Common myeloid progenitor, CD34-positive (primary cell): ENCODE measurements at places on chromosomes 16 and 17.

- DNase-seq, result no peak
These were observed 1.1 kb downstream of the TCAP start for GRCh38 chr17:39666231-39666600.

DNA sequence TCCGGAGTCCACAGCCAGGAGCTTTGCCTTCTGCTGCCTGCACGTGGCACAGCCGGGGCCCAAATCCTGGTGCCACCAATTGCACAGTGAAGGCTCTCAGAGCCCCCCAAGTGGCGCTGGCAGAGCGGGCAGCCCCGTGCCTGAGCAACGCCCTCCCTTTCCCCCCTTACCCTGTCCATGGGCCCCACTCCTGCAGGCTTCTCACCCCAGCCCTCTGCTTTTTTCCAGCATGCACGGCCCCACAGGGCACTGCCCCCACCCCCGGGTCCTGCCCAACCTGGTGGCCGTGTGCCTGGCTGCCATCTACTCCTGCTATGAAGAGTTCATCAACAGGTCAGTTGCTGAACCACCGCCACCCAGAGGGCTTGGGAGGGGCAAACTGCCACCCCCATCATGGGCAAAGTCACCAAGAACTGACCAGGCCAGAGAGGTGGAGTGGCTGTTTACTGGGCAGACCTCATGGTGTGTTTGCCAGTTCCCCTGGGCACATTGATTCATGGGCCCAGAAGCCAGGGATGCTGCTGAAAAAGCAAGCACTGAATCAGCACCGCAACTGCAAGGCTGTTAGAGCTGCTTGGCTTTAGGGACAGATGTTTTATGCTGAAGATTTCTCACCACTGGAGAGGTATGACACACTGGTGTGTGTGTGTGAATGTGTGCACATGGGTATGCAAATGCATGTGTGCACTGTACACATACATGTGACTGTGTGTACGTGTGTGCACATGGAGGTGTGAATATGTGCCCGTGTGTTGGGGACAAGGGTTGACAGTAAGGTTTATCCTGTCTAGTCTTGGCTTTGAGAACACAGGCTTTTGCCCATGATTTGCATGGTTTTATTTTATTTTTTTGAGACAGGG lies 107.1 kb upstream of the PLCG2 start:
- DNase-seq, result no peak

DNA sequence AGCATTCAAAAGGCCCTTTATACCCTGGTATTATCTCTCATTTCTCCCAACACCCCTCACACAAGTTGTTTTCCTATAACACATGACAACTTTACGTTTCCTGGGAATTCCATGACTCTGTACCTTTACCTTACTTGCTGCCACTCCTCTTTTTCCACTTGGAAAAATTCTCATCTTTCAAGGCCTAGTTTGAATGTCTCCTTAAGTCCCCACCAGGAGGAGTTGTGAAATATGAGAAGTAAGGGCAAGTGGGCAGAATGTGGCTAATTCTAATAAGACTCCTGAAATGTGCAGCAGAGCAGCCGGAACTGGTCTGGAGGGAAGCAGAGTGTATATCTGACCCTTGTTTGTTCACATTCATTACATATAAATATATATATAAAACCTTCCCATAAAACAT lies 39.7 kb downstream of the BRCA1 start:
- DNase-seq, result peak; percentile 4

GRCh38 chr16:29927070-29927905 lies 1.3 kb upstream of the KCTD13 start:
- DNase-seq, result no peak

- peak; percentile 72 for DNase-seq
These were observed at the start of gene SEZ6L2 for GRCh38 chr16:29899516-29900101. TSS of gene SEZ6L2 (minus strand) at chr16:29899550. CDS start at chr16:29899019, 531 bp downstream.

GRCh38 chr16:89905511-89906139 lies 13.0 kb upstream of the MC1R start:
- DNase-seq, result no peak

DNA sequence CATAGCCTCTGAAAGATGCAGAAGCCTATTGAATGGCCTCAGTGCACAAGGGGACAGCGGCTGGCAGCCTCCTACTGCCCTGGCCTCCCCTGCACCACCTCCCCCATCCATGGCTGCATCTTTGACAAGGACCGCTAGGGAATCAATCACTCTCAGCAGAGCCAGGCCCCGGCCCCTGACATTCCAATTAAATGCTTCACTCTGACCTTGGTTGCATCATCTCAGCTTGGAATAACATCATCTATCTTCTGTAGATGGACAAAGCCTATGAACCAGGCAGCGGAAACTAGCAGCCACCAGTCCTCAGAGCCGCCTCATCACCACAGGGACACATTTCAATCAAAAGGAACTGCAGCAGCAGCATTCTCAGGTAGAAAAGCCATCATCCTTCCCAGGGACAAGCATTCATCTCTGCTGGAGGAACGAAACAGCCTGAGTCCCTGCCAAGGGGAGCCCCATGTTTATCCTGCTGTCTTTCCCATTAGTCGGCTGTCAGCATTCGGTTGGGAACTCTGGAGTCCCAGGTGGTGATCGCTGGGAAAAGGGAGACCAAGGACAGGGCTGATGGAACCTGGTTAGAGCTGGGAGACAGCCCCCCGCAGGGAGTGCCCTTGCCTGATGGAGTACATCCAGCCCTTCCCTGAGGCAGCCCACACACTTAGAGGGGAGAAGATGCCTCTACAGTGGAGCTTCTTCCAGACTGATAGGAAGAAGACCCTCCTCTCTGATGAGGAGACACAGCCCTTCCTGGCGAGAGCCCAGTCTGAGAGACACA lies 11.5 kb upstream of the TMEM132E start:
- DNase-seq, result no peak

DNA sequence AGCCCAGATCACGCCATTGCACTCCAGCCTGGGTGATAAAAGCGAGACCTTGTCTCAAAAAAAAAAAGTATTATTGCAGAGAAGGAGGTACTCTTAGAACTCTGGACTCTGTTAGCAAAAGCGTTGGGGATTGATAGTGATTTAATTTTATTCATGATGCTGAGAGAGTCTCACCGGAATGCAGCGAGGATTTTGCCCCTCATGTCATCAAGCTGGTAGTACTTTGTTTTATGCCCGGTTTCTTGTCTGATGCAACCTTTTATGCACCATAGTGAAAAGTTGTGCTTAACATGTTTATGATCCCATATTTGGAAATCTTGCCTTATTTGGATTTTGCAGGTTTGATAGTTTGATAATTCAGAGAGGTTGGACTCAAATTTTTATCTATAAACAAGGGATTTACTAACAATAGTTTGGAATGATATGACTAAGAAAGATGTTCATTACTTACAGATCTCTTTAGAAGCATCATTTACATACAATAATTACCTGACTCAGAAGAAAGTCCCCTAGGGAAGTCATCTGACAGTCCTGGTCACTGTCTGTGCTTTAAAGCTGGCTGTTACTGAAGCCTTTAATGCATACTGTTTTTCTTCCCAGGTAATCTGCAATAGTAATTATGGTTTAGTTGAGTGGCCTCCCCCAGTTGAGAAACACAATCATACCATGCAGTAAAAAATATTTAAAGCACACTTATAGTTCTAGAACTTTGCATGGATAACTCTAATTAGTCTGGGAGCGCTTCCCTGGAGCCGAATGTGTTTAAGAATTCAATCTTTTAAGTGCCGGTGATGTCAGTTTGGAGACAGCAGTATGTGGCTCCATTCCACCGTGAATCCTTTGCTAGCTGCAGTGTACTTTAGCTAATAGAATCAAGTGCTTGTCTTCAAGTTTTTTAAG lies 120.9 kb downstream of the PRKCA start:
- no peak for DNase-seq

DNA sequence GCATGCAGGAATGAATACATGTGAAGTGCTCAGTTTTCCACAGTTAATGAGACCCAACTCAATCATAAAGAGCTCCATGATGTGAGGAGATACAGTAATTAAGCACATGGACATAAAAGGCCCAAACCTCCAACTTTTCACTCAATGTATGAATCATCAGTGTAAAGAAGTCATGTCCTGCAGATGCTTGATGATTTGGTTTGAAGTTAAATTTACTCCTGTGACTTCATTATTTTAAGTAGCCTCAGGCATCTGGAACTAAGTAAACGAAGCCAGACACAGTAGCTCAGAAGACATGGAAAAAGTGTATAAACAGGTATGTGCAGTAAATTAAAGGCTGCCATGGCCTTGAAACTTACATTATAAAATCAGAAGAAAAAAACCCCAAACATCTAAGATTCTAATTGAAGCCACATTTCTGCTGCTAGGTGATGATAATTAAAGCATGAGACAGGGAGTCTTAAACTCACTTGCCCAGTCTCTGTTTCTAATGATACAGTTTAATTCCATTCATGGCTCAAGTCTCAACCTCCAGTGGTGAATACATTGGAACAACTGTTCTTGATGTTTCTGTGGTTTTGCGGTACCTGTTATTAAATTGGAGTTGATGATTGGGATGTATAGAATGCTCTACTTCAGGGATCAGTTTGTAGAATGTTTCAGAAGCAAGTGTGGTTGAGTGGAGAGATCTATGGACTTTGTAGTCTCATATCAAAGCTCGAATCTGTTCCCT lies 28.9 kb upstream of the CCL2 start:
- no peak for DNase-seq

- DNase-seq, result peak; percentile 17
These were observed 346.2 kb upstream of the ASIC2 start for GRCh38 chr17:33639103-33639880.
